ENCODE measurements at places on chromosomes 11 and 22.

- H3K4me1 ChIP-seq: no peaks in the 10 kb centered on the region
- H3K36me3 ChIP-seq: no peaks in the 10 kb centered on the region
- DNase-seq: no peak
- no peaks in the 10 kb centered on the region for H3K27me3 ChIP-seq
Observed at GRCh38 chr11:26575946-26576345, 3.9 kb upstream of the MUC15 start.

- peak; percentile 69 for DNase-seq
- H3K27ac ChIP-seq: peak overlapping the region; percentile 95
- peaks cover 3% of the 10 kb centered on the region for H3K36me3 ChIP-seq
Observed at GRCh38 chr11:12377824-12378593, 638 bp downstream of the PARVA start.

GRCh38 chr11:76635991-76636738 lies 34.4 kb downstream of the LRRC32 start:
- H3K36me3 ChIP-seq: no peaks in the 10 kb centered on the region
- H3K4me3 ChIP-seq: no peak overlapping the region
- DNase-seq: no peak
- H3K4me1 ChIP-seq: peaks cover 31% of the 10 kb centered on the region

DNA sequence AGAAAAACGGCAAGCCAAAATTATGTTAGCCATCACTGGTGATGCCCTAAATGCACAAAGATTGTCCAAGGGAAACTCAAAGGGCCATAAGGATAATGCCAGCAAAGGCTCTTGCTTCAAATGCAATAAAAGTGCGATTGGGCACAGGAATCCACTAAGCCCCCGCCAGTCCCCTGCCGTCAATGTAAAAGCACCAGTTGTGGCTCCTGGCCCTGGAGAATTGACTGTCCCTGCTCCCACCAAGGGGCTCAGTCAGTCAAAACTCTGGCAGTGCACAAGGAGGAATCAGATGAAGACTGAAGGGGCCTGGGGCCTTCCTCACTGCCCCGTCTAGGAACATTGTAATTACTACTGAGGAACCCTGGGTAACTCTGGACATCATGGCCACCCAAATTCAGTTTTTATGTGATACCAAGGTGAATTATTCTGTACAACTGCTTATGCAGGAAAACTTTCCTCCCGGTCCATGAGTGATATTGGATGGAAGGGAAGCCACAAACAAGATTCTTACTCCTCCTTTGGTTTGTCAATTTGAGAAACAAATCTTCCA lies 85.6 kb downstream of the PIWIL4 start:
- no peaks in the 10 kb centered on the region for H3K36me3 ChIP-seq
- H3K4me1 ChIP-seq: no peaks in the 10 kb centered on the region
- DNase-seq: no peak
- H3K27me3 ChIP-seq: peaks cover 8% of the 10 kb centered on the region
- no peak overlapping the region for H3K4me3 ChIP-seq

Measured in endothelial cell of umbilical vein (primary cell).